ENCODE measurements at places on chromosomes 6 and 20. TPM values are rescaled to one million over a fixed set of nuclear protein-coding genes. Genes with fewer than 3 reads are reported as not detected.

- DNase-seq, result no peak
Measured at GRCh38 chr20:43426172-43426571, 31.5 kb upstream of the SRSF6 start.

- DNase-seq, result no peak
Measured at GRCh38 chr6:28011722-28012121, 54.7 kb downstream of the OR2B6 start.

DNA sequence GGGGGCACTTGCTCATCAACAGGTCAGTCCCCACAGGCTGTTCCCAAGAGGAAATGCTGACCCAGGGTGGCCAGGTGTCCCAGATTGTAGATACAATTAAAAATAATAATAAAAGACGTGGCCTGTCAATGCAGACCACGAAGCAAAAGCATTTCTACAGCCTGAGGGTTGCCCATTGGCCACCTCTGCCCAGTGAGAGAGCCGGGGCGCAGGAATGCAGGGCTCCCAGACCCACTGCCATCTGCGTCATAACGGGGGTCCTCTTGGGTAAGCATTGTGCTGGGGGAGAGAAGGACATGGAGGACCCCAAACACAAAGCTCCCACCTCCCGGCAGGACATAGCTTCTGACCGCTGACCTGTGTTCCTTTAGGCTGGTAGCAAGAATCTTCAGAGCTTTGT lies 22.9 kb upstream of the AFDN start:
- DNase-seq, result no peak

- DNase-seq, result no peak
Measured at GRCh38 chr6:175680-176079, 116.6 kb upstream of the DUSP22 start.

GRCh38 chr6:125804264-125804663 lies 13.5 kb downstream of the NCOA7 start:
- no peak for DNase-seq

- DNase-seq, result no peak
Measured at GRCh38 chr20:50717974-50718761, 13.2 kb upstream of the PARD6B start.

DNA sequence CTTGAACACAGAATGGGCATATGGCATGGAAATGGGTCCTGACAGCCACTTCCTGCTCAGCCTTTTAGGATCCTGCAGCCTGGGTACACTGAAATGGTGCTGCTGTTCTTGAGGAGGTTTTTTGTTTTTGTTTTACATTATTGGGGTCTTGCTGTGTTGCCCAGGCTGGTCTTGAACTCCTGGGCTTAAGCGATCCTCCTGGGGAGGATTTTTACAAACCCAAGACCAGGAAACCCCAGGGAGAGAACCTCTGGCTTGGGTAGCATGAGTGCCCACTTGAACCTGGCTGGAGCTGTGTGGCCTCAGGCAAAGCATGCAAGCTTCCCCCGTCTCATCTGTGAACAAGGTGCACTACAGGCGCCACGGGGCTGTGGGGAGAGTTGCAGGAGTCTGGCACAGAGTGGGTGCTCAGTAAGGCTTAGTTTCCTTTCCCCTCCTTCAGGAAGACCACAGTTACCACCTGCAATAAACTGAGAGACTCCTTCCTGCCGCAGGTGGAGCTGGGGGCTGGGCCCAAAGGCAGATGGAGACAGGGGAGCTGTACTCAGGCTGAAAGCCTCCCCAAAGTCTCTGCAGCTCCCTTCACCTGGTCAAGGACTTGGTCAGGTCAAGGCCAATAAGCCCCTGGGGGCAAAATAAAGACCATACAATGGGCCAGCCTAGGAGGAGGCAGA lies 1.8 kb downstream of the SLA2 start:
- DNase-seq, result no peak

GRCh38 chr6:132259070-132259469 lies 142.2 kb downstream of the MOXD1 start:
- DNase-seq, result no peak

DNA sequence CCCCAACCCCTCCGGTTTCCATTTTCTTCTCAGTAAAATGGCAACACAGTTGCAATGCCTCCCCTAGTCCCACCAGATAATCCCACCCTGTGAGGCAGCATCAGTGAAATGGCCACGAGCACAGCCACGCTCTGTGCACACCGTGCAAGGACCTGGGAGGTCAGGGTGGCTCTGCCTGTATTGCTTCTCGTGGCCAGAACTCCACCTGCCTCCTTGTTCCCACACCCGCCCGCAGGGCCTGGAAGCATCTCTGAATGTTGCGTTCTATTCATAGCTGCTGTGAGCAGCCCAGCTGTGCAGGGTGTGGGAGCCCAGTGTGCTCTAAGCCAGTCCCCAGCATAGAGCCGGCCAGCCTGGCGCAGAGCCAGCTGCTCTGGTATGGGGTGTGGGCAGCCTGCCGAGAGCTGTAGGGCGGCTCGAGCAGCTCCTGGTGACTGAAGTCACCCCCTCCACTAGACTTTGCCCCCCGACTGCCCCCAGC lies 161.1 kb downstream of the DLL1 start:
- peak; percentile 43 for DNase-seq

DNA sequence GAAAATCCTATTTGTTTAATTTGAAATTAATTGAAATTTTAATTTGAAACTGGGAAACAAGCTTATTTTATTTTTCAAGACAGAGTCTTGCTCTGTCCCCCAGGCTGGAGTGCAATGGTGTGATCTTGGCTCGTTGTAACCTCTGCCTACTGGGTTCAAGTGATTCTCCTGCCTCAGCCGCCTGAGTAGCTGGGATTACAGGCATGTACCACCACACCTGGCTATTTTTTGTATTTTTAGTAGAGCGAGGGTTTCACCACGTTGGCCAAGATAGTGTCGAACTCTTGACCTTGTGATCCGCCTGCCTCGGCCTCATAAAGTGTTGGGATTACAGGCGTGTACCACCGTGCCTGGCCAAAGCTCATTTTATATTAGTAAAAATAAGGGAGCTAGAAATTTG lies 4.2 kb downstream of the SRSF3 start:
- no peak for DNase-seq

DNA sequence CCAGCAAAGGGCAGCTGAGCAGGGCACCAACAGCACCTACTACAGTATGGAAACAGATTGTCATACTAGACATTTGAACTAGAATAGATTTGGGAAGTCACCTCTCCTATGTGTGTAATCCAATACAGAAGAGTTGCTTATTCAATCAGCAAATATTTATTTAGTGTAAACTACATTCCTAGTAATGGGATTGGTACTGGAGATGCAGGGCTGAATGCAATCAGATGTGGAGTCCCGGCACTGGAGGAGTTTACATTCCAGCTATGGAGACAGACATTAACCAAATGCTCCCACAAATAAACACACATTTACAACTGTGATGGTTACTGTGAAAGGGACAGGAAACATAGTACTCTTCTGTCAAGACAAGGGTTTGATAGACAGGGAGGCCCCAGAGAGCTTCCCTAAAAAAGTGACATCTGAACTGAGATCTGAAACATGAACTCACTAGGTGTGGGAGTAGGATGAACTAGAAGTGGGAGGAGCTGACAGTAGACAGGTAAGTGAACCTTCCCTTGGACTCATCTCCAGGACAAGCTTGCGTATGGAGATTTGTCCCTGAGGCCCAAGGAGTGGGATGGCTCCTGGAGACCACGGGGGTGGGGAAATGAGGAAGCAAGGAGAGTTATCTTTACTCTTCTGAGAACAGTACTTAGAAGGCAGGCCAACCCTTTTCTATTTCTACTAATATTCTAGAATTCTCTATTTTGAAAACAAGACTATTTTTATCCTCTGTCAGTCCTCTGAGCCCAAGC lies 420.5 kb downstream of the MAFB start:
- DNase-seq, result no peak

DNA sequence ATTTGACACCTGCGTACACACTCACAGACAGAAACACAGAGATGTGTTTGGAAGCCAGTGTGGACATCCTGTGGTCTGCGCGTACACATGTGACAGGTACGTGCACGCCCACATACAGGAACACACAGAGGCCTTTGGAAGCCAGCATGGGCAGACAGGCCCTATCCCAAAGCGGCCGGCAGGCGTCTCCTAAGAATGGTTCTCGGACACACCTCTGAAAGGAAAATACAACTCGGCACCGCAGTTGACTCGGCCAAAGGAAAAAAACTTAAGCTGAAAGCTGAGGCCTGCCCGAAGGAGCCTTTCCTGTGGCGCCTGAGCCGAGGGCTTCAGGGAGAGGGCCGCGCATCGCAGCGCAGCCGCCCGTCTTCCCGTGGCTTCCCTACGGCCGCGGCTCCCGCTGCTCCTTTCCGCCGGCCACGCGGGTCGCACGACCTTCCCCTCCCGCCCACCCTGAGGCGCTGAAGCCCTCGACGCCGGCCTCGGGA lies 1.4 kb upstream of the CEP43 start:
- peak; percentile 53 for DNase-seq

DNA sequence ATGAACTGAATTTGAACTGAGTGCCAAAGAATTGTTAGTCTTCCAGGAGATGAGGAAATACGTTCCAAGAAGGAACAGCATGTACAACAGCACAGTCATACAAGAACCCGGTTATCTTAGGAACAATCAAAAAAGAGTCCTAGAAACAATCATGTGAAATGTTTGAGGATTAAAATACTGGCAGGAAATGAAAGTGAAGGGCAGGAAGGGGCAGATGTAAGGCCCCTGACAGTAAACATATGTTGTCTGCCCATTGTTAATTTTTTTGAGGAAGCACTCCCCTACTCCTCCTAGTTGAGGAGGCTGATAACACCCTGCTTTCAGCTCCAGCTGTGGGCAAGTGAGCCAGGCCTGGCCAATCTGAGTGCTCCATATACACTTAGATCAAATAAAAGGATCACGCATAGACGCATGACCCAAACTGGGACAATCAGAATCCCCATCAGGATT lies 220.9 kb downstream of the HACE1 start:
- no peak for DNase-seq

- DNase-seq, result peak; percentile 37
Measured at GRCh38 chr20:53706466-53707370, 113.1 kb upstream of the ZNF217 start.

DNA sequence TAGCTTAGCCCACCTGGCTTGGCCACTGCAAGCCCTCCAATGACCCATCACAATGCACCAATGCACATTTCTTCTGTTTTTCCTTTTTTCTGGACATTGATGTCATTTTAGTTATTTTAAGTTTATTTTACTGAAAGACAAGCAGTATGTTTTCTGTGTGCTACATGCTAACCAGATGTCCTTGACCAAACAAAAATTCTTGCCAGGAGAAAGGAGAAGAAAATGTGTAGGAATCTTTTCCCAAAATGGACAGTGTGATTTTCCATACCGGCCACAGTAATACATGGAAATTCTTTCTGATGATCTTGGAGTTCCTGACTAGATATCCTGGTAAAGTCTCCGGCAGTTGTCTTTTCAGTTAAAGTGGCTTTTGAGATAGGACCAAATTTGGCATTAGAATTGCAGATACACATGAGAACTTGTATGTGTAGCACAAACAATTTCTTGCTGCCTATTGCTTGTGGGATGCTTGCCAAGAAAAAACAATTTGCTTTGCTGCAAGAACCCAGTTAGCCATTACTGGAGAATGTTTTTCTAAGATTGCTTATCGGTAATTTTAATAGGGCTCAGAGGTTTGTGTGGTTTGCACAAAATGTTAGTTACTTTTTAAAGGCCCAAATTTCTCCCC lies 696.5 kb upstream of the CITED2 start:
- DNase-seq, result peak; percentile 41

GRCh38 chr6:24662236-24662635 lies 4.5 kb downstream of the TDP2 start:
- DNase-seq, result no peak

GRCh38 chr6:95120984-95121383 lies 456.4 kb upstream of the MANEA start:
- no peak for DNase-seq

- no peak for DNase-seq
Measured at GRCh38 chr6:15171026-15171425, 74.8 kb upstream of the JARID2 start.

- no peak for DNase-seq
Measured at GRCh38 chr6:81843302-81843701, 90.8 kb upstream of the TENT5A start.

DNA sequence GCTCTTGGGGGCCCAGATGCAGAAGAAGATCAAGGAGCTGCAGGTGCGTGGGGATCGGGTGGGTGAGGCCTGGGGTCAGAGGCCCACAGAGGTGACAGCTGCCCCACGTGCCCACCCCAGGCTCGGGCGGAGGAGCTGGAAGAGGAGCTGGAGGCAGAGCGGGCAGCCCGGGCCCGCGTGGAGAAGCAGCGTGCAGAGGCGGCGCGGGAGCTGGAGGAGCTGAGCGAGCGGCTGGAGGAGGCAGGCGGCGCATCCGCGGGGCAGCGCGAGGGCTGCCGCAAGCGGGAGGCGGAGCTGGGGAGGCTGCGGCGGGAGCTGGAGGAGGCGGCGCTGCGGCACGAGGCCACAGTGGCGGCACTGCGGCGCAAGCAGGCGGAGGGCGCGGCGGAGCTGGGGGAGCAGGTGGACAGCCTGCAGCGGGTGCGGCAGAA lies 41.5 kb downstream of the MYH7B start:
- no peak for DNase-seq

DNA sequence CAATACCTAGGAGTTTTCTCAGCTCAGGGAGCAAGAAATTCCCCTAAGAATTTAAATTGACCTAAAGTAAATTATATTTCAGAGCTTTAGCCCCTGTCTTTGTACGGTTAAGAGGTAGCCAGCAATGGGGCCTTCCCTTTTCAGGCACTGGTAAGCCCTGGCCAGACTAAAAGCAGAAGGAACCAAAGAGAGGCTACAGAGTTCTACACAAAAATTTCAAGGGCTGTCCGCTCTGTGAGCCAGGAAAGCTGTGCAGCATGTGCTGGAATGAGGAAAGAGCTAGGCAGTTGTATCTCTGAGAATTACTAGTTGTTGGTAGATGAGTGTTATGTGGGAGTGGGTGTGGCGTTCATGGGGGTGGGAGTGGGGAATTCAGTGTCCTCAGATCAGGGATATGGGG lies 96.3 kb upstream of the MAFB start:
- no peak for DNase-seq

- DNase-seq, result no peak
Measured at GRCh38 chr6:57116776-57117175, 26.8 kb downstream of the ZNF451 start.

DNA sequence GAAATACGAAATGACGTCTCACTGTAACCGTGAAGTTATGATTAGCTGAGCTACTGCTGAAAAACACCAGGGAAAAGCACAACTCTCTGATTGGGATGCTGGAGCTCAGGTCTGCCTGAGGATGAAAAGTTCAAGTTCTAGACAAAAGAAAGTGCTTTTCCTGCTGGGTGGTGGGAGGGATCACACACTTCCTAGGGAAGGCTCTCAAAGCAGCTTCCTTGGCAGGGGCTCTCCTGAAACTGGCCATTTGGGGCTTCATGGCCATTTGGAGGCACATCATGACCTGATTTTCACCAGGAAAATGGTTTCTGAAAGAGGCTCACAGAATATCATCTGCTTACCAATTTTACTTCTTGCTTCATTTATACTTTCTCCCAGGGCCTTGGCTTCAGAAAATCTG lies 97.1 kb upstream of the KCNK16 start:
- DNase-seq, result no peak

GRCh38 chr6:26351544-26351953 lies 13.4 kb upstream of the BTN3A2 start:
- DNase-seq, result peak; percentile 95

The ADAT2 gene
- 10.6 TPM for total RNA-seq

The GNAS-AS1 gene
- 1.3 TPM for total RNA-seq

The KIAA1755 gene
- total RNA-seq, result 0.30 TPM

The SLC22A7 gene
- total RNA-seq, result not detected

The EDN3 gene
- total RNA-seq, result not detected

The GGTLC1 gene
- not detected for total RNA-seq

The PDE7B gene
- total RNA-seq, result 0.17 TPM

The EDEM2 gene
- 22.7 TPM for total RNA-seq

The DOK5 gene
- 0.06 TPM for total RNA-seq

The BPIFB2 gene
- not detected for total RNA-seq

The SIGLEC1 gene
- not detected for total RNA-seq

The LY6G5B gene
- total RNA-seq, result 0.91 TPM

The ELOVL5 gene
- total RNA-seq, result 52.6 TPM

The GABRR1 gene
- total RNA-seq, result not detected

The TFAP2B gene
- total RNA-seq, result not detected

The CDYL gene
- total RNA-seq, result 22.9 TPM

All from Daoy (cell line).